Stimulated activated CD4-positive, alpha-beta T cell treated with anti-CD3 and anti-CD28 coated beads, Interleukin-15, amount 100 ng/mL, for 1 hour (primary cell): ENCODE measurements at places on chromosomes 3 and 15.
A peak's percentile ranks its signal among the peaks of the same experiment; 100 is the strongest.

- DNase-seq = peak; percentile 29
These were observed 572.6 kb downstream of the FOXP1 start for GRCh38 chr3:71010726-71011455.

- no peak for DNase-seq
These were observed 64.9 kb upstream of the SELENOK start for GRCh38 chr3:53956586-53956985.

- no peak for DNase-seq
These were observed 223.0 kb downstream of the EBLN2 start for GRCh38 chr3:73284472-73284871.

GRCh38 chr3:172679599-172679998 lies 31.3 kb downstream of the NCEH1 start:
- no peak for DNase-seq

- no peak for DNase-seq
These were observed 21.2 kb downstream of the ITPR1 start for GRCh38 chr3:4514321-4514720.

GRCh38 chr3:129561619-129562248 lies 18.8 kb downstream of the H1-8 start:
- DNase-seq = no peak

DNA sequence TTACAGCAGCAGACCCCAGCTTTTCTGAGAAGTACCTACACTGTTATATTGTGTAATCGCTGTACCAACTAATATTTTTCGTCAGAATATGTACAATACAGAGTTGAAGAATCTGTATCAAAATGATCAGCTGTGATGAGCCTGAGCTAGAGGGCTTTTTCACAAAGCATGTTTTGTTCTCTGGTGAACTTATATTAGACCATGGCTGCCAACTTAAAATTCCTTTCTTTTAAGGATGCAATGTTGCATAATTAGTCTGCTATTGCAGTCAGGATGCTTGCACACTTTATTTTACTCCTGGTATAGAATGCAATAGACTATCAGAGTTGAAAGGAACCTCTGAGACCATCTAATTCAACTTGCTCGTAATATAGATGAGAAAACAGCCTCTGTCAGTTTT lies 127.8 kb downstream of the RBMS3 start:
- no peak for DNase-seq

GRCh38 chr15:67884514-67885174 lies 44.8 kb upstream of the RNU6-1 start:
- DNase-seq = peak; percentile 35
